ENCODE measurements at places on chromosomes 16 and 17.

DNA sequence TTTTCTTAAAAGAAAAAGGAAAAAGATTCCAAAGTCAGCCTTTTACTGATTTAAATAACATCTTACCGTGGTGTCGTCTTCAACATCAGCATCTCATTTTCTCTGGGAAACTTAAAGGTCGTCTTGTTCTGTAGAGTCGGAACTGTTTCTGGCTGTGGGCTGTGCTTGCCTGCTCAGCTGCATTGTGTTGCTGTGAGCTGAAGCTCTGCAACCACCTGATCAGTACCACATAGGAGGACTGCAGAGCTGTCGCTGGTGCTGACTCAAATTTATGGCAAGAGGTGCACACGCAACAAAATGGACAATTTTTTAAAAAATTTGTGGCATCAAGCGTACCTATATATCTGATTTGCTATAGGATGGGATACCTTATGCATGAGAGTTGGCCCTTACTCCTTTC, at the start of gene OMG:
Gene OMG, minus strand, starts transcription at position 150 of the 400 bp plus-strand sequence. CDS start 908 bp downstream, outside the sequence.
- DNase-seq, result no peak

- DNase-seq, result peak; percentile 62
Observed at GRCh38 chr17:38893607-38894006, 23.7 kb downstream of the LASP1 start.

DNA sequence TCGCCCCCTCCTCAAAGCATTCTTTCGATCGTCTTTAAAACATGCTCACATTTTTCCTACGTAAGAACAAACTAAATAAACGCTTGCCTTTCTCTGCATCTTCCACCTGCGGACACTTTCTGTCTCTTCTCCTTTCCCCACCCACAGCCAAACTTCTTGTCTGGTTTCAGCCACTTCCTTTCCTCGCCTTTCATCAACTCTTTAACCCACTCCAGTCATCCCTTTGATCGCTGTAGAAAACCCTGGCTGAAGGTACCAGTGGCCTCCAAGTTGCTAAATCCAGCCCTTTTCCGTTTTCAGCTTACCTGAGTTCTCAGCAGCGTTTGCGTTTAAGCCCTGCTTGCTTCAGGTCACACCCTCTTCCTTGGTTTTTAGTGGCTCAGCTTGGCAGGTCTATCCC, 483 bp downstream of the RPA1 start:
- DNase-seq, result no peak

DNA sequence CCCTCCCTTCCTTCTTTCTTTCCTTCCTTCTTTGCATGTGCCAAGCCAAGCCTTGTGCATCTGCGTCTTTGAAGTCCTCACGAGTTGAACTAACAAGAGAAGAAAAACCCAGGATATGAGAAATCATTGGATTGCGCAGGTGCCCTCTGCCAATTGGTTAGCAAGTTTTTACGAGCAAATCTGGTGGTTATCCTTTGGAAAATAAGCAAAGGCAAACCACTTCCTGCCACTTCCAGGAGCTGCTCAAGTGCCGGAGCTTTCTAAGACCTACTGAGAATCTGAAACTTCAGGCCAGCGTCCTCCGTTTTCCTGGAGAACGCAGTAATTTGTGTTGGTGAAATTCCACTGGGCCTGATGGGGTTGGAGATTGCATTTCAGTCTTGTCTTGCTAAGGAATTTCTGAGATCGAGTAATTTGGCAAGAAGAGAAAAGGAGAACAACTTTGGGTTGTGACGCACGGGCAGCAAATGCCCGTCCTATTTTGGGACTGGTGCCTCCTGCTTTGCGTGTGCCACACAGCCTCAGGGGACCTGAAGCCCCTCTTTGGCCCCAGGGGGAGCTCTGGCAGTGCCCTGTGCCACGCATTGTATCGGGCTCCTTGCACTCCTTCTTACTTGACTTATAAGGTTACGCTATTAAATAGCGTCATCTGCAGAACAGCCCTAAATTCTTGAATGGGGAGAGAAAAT, 56.4 kb downstream of the CMIP start:
- peak; percentile 88 for DNase-seq

DNA sequence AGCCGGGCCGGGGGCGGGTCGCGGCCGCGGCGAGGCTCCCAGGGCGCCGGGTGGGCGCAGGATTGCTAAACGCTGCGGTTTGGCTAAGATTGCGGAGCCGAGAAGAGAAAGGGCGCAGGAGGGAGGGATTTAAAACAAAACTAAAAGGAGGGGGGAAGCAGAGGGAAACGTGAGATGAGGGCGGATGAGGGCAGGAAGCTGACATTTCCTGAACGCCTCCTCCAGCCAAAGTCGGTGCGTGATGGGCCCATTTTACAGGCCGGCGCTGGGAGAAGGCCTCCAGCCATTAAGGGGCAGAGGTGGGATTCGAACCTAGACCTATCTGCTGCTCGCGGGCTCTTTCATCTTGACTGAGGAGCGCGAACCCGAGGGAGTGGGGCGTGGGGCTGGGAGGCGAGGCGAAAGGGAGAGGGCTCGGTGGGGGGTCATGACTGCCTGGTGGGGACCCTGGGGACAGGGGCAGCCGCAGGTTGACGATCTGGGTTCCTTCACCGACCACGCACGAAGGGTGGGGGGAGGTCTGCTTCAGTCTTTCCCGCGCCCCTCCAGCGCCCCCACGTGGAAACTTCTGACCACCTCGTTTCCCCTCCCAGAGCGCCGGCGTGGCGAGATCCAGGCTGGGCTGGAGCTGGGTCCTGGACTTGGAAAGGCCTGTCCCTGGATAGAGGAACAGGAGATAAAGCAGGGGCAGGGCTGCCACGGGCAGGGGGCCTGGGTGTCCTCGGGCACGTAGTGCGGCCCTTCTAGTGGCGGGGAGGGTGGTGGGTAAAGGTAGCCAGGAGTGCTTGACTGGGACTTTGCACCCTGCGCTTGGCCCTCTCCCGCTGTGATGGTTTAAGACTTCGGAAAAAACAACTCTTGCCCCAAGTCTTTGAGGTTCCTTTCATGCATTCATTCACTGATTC, 3.8 kb upstream of the TAC4 start:
- DNase-seq, result no peak

GRCh38 chr17:34356194-34356593, at the start of gene CCL13:
Gene CCL13, plus strand, starts transcription at chr17:34356480. Its CDS starts 47 bp downstream, at chr17:34356527.
- DNase-seq, result no peak

- DNase-seq, result no peak
Observed at GRCh38 chr17:80494547-80494946, 18.1 kb upstream of the NPTX1 start.

- no peak for DNase-seq
Observed at GRCh38 chr17:28947639-28948038, 3.7 kb downstream of the PHF12 start.

- no peak for DNase-seq
Observed at GRCh38 chr17:627051-627450, 87.6 kb downstream of the VPS53 start.

GRCh38 chr17:307295-307691, 45.3 kb downstream of the RPH3AL start:
- no peak for DNase-seq

DNA sequence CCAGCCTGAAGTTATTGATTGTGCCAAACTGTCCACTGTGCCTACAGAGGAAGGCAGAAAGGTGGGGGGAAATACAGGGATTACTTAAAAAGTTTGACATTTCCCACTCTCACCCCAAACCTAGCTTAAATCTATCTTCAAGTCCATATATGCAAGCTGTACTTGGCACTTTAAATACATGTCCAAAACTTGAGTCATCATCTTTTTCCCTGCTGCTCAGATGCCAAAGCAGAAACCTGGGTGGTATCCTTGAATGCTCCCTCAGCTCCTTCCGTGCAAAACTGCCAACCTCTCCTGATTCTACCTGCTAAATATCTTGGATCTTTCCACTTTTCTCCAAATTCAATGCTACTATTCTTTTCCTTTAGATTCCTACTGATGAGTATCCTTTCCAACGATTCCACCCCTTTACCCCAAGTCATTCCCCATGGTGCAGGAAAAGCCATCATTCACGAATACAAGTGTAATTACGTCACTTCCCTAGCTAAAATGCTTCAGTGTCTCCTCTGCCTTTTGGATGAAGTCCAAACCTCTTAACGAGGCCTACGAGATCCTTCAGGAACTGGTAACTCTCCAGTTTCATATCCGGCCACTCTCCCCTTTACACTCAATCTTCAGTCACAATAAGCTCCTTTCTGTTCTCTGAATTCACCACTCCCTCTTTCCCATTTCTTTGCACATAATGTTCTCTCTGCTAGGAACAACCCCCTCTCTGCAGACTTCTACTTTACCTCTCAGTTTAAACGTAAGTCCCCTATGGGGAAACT, 9.3 kb downstream of the BECN1 start:
- no peak for DNase-seq

GRCh38 chr16:89574681-89575246, 794 bp upstream of the CPNE7 start:
- peak; percentile 22 for DNase-seq

- DNase-seq, result no peak
Observed at GRCh38 chr16:27722892-27723450, 173.0 kb downstream of the KATNIP start.

- DNase-seq, result no peak
Observed at GRCh38 chr17:27345141-27345904, 51.4 kb downstream of the WSB1 start.

DNA sequence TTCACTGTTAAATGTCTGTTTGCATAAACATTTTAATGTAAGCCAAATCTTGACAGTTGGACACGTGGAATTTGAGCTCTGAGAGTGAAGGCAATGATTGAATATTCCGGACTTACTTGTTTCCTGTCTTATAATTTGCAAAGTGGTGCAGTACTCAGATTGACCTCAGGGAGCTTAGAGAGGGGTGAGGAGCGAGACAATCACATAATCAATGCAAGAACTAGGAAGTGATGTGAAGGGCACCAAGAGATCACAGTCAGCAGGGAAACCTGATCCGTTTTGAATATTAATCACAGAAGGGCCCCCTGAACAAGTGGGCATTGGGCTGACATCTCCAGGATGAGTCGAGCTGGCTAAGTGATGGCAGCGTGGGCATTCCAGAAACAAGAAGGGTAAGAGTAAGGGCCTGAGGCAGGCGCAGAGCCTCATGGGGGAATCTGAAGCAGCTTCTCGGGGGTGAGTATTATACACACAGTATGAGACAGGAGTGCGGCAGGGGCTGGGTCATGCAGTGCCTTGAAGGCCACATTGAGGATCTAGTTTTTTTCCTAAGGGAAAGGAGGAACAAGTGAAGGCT, 26.1 kb downstream of the TEX2 start:
- no peak for DNase-seq

DNA sequence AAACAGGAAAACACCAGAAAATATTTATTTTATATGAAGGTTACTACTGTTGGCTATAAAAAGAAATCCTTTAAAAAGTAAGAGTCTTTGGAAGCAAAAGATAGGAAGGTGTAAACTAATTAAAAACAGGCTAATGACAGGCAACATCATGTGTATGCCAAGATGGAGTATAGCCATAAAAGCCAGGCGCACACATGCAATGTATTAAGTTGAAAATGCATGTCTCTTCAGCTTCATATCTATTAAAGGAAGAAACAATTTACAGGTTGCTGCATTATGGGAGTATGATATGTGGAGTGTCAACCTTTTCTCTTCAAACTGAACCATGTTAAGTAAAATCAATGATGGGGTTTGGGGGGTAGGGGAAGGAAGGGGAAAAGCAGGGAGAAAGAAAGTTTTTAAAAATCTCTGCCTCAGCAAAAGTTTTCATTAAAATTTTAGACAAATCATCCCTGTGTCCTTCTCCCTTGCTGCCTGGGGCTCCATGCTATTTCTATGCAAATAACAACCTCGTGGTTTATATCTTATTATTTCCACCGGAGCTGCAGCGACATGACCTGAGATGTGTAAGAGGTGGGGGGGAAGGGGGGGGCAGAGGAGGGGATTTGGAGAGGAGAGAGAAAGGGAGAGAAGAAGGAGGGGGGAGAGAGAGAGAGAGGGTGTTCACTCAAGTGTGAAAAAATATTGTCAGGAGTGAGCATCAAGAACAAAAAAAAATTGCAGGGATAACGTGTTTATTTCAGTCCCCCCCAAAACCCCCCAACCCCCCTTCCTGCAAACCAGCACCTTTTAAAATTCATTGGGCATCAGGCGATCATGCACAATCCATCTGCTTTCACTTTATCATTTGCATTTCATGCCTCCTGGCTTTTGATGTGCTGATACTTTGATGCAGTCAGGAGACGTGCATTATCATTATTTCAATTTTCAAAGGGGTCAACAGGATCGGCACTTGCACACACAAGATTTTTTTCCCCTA, 197.6 kb downstream of the AATF start:
- no peak for DNase-seq

GRCh38 chr17:2081564-2081963, 26.7 kb downstream of the HIC1 start:
- no peak for DNase-seq

DNA sequence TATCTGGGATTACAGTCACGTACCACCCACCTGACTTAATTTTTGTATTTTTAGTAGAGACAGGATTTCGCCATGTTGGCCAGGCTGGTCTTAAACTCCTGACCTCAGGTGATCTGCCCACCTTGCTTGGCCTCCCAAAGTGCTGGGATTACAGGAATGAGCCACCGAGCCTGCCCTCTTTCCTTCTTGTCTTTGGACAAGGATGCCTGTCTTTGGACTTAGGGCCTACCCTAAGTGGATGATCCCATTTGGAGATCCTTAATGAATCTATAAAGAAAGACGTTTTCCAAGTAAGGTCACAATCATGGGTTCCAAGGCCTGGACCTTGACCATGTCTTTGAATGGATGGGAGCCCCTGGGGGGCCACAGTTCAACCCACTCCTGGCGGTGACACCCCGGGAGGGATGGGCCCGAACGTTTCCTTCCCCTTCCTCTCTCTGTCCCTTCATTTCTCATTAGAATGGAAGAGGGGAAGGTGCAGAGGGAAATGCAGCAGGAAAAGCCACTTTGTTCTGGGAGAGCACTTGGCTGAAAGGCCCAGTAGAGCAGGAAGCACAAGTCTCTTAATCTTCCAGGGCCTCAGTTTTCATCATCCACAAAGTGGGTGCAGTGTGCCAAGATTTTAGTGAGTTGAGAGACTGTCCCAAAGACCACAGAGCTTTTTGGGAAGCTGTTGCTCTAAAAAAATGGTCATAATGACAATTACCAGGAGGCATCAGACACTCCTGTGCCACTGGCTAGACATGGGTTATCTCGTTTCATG, 353.3 kb downstream of the SEC14L1 start:
- no peak for DNase-seq

DNA sequence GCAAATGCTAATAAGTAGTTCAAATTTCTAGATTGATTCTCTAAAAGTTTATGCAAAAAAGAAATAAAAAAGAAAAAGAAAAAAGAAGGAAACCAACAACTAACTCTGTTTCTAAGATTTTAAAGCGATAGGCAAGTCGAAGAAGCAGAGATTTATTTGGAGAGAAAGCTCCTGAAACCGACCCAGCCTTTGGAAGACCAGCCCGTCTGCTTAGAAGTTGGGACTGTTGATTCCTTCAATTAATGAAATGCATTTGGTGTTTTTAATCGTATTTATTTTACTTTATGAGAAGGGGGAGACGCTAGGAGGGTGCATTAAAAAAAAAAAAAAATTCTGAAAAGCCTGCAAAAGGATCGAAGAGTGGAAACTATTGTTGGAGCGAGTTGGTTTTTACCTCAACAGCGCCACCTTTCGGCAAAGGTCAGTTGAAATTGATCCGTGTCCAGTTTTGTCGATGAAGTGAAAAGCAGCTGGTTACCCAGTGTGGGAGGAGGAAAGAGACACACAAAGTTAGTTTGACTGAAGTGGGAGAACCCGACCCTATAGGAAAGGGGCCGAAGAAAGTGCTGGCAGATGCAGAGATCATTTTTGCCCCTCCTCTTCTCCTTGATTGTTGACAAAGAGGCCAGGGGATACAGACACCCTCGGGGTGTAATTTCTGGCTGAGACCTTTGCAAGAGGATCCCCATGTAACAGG, 1.5 kb upstream of the MAF start:
- no peak for DNase-seq

GRCh38 chr16:1974157-1975070, 2.6 kb downstream of the TBL3 start:
- DNase-seq, result no peak
